Activated CD8-positive, alpha-beta T cell treated with anti-CD3 and anti-CD28 coated beads, Interleukin-2, amount 10 ng/mL, durations not matched to agents 7 days and 5 days (primary cell): ENCODE measurements at places on chromosomes 11 and 22.

DNA sequence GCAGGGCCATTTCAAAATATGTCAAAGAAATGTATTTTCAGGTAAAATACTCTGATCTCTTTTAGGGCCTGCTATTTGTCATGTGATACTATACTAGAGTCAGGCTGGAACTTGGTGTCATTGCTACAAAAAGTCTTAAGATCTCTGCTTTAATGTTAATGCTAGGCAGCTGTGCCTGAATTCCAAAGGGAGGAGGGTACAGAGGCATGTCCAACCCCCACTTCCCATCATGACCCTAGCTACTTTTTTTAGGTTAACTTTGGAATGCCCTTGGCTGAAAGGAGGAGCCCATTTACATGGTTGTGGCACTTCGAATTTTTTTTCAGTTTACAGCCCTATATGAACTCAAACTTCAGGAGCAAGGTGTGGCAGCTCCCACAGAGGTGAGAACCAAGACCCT lies 58.1 kb downstream of the OSBP2 start:
- no peaks in the 10 kb centered on the region for H3K36me3 ChIP-seq
- no peak overlapping the region for H3K4me3 ChIP-seq
- no peak for DNase-seq
- H3K4me1 ChIP-seq: no peaks in the 10 kb centered on the region
- no peak overlapping the region for H3K27ac ChIP-seq
- H3K27me3 ChIP-seq: no peaks in the 10 kb centered on the region

GRCh38 chr11:117513666-117514065 lies 186.0 kb downstream of the CEP164 start:
- no peaks in the 10 kb centered on the region for H3K36me3 ChIP-seq
- no peaks in the 10 kb centered on the region for H3K4me1 ChIP-seq

GRCh38 chr22:45608763-45609180 lies 62.9 kb upstream of the ATXN10 start:
- peaks cover 9% of the 10 kb centered on the region for H3K27me3 ChIP-seq
- H3K27ac ChIP-seq: peak overlapping the region; percentile 81
- peak; percentile 56 for DNase-seq
- H3K4me1 ChIP-seq: peaks cover 17% of the 10 kb centered on the region
- H3K36me3 ChIP-seq: no peaks in the 10 kb centered on the region

GRCh38 chr11:45468267-45468856 lies 182.2 kb upstream of the SYT13 start:
- H3K4me1 ChIP-seq: no peaks in the 10 kb centered on the region
- no peak overlapping the region for H3K4me3 ChIP-seq
- H3K27me3 ChIP-seq: no peaks in the 10 kb centered on the region
- no peaks in the 10 kb centered on the region for H3K36me3 ChIP-seq
- DNase-seq: no peak

DNA sequence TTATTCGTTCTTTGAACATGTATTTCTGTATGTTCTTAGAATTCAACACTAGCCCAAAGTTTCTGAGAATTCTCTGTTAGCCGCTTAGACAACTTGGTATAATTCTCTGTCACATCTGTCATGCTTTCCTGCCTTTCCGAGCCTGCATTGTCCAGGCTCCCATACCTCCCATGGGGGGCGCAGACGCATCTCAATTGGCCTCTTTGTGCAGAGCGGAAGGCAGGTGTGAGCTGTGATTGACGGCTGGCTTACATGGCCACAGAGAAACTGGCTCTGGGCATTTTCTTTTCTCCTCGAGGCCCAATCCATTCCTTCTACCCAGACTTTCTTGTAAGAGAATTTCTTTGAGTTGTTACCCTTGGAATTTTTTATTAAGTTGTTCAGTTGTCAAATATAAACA lies 132.7 kb upstream of the SESN3 start:
- no peak overlapping the region for H3K27ac ChIP-seq
- peaks cover 3% of the 10 kb centered on the region for H3K27me3 ChIP-seq
- H3K4me1 ChIP-seq: peaks cover 7% of the 10 kb centered on the region
- H3K4me3 ChIP-seq: no peak overlapping the region
- no peaks in the 10 kb centered on the region for H3K36me3 ChIP-seq

DNA sequence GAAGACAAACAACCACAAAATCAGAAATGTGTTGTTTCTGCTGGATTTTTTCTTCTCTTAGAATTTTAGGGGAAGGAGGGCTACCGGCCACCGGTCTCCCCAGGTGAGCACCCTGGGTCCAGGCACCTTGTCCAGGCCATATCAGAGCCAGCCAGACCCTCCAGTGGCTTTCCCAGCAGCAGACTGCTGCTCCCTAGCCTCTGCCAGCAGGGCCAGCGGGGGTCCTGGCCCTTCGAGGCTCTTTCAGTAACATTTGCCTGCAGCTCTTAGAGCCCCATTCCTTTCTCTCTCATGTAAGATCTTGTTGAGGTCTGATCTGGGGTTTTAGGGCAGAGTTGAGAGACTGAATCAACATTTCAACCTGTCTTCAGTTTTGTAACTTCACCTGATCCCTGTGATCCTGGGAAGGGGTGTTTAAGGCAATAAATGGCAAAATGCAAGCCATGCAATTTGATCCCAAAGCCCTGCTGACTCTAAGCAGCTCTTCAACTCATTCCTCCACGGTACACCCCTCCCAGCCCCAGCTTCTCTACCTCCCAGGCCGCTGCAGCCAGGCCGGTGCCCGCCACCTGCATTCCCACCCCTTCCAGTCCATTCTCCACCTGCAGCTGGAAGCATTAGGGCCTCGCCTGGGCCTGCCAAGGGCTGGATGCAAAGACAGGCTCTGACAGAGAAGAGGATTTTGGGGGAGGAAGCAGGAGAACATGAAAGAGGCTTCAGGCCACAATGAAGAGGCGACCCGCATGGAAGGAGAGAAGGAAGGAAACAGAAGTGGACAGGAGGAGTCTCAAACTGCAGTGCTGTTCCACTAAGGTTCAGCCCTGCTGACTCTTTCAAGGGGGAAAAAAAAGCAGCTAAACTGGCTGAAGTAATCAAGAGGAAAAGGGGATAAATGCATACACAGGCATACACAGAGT lies 113.0 kb upstream of the FGF3 start:
- no peak overlapping the region for H3K4me3 ChIP-seq
- H3K36me3 ChIP-seq: no peaks in the 10 kb centered on the region
- no peaks in the 10 kb centered on the region for H3K4me1 ChIP-seq
- no peak overlapping the region for H3K27ac ChIP-seq
- peaks cover 16% of the 10 kb centered on the region for H3K27me3 ChIP-seq

DNA sequence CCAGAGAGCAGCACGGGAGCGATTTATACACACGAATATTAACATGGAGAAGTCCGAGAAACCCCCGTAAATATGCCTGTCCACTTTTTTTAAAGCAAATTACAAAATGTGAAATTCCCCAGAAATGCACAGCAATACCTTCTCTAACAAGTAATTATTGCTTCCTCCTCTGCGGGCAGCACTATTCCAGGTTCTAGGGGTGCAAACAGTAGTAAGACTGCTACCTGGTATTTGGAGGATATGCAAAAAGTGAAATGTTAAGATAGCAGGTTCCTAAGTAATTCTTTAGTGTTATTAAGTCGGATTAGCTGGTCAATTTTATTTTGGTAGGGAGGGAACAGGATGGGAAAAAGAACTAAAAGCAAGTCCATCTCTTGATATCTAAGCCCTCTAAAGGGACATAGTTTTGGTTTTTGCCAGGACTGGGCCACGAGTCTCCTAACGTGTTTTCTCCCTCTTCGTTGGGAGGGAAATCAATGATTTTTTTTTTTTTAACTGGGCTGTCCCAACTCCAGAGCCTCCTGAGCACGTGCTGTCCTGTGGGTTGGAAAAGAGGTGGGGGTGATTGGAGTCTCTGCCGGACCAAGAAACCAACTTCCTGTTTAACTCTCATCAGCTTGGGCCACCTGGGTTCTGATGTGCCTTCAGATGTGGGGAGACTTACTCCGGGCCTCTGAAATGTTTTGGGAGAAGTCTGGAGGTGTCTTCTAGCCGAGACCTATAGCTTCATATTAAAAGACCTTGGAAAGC lies 1.7 kb upstream of the XBP1 start:
- DNase-seq: no peak
- peak overlapping the region; percentile 89 for H3K27ac ChIP-seq
- no peaks in the 10 kb centered on the region for H3K27me3 ChIP-seq

GRCh38 chr11:47272706-47273105 lies 2.8 kb downstream of the MADD start:
- H3K27me3 ChIP-seq: no peaks in the 10 kb centered on the region
- peaks cover 44% of the 10 kb centered on the region for H3K4me1 ChIP-seq

DNA sequence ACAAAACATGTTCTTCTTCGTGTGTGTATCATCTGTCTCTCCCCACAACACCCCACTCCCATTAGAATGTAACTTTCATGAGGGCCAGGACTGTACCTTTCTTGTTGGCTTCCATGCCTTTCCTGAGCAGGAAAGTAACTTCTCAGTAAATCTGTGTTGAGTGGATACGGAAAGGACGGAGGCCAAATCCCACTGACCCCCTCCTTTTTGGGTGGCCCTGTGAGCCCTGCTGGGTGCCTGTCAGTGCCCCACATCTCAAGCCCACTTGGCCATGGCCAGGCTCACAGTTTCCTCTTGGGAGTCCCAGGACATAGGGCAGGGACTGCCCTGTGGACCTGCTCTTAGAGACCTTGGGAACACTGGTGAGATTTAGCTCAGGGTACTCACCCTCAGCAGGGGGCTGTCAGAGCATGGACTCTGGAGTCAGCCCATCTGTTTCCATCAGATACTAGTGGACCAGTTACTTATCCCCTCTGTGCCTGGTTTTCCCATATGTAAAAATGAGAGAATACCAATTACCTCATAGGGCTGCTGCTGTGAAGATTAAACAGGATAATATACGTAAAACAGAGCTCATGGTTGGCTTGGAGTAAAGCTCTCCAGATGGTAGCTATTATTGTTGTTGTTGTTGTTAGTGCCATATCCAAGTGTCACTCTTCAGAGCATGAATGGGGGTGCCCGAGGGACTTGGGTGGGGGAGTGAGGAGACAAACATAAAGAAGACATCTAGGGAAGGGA lies 1.0 kb upstream of the C11orf96 start:
- peaks cover 5% of the 10 kb centered on the region for H3K36me3 ChIP-seq
- H3K27ac ChIP-seq: peak overlapping the region; percentile 32
- peaks cover 20% of the 10 kb centered on the region for H3K4me1 ChIP-seq
- no peak for DNase-seq
- peaks cover 62% of the 10 kb centered on the region for H3K27me3 ChIP-seq

DNA sequence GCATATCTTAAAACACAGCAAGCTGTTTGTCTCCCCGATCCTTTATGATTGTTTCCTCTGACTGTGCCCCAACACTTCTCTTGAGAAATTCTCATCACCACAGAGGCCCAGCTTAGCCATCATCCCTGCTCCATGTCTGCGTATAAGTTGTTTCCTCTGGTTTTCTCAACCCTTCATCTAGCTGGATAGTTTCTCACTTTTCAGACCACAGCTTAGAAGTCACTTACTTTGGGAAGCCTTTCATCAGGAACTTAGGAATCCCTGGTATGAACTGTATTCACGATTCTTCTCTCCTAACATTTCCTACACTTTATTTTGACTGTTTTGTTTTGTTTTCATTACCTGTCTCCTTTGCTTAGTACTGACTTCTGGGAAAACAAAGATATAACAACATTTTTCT lies 295.2 kb downstream of the GUCY1A2 start:
- H3K27me3 ChIP-seq: no peaks in the 10 kb centered on the region
- no peaks in the 10 kb centered on the region for H3K4me1 ChIP-seq
- H3K27ac ChIP-seq: no peak overlapping the region
- no peak for DNase-seq
- no peak overlapping the region for H3K4me3 ChIP-seq
- no peaks in the 10 kb centered on the region for H3K36me3 ChIP-seq

DNA sequence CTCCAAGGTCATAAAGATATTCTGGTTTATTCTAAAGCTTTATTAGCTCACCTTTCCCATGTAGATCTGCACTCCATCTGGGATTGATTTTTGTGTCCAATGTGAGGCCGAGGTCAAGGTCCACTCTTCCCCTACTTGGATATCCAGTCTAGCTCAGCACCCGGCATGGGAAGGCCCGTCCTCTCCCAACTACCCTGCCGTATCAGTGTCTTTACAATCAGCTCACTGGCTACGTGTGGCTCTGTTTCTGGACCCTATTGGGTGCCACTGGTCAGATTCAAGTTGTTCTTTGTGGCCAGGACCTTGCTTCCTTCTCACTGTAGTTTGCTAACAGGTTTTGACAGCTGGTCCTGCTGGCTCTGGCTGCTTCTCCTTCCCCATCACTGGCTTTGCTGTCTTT lies 30.9 kb downstream of the KCNQ1OT1 start:
- no peaks in the 10 kb centered on the region for H3K36me3 ChIP-seq
- H3K27ac ChIP-seq: no peak overlapping the region
- H3K27me3 ChIP-seq: no peaks in the 10 kb centered on the region
- DNase-seq: no peak
